Endothelial cell (in vitro differentiated cells): ENCODE measurements at places on chromosomes 11 and 22.

DNA sequence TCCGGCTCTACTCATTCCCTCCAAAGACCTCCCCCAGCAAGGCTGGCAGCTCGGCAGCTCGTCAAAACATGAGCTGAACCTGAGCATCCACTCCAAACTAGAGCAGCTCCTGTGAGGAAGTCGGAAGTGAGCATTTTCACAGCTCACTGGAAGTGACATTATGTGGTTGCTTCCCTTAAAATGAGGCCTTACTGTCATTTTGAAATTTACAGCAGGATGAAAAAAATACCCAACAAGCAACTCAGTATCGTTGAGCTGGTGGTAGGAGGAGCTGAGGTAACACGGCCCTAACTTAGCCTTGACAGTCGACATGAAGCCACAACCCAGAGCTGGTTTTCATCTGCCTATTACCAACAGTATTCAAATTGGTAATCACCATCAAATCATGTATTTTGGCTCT is 38.0 kb upstream of the ARFGAP3 start:
- DNase-seq: no peak

DNA sequence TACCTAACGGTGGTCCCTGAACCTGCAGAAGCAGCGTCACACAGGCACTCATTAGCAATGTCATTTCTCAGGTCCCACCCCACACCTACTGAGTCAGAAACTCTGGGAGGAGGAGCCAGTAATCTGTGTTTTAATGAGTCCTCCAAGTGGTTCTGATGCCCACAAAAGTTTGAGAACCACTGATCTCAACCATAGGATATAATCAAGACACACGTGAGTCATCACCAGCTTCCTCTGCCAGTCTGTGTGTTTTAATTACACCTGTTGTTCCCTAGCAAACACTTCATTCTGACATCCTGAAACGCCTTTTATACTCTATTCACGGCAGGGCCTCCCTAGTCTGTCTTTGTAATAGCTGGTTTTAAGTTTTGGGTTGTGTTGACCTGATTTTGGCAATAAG is 5.8 kb downstream of the TECTA start:
- DNase-seq: no peak

DNA sequence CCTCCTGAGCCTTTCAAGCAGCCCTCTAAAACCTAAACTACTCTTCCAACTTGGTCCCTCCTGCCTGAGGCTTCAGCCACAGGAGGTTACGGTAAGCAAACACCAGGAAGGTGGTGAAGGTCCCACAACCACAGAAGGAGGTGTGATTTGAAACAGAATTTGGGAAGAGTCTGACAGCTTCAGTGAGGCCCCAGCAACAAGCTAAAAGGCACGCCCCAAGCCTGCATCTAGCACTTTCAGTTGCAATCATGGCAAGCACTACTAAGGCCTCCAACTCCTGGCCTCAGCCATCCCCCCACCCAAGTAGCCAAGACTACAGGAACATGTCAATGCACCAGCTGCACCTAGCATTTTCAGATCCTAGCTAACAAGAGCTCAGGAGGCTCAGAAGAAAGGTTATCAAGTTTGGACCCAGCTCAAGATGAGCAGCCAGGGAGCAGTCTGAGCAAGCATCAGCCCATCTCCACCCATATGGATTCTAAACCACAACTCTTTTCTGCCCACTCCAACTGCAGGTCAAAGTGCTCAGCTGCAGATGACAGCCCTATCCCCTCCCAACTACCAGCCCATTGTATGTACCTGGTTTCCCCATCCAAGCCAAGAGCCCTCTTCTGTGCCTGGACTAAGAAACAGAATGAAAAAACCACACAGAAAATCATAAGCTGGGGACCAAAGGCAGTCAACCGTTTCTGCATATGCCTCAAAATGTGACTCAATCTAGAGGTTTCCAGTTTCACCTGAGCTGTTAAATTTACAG is 10.4 kb upstream of the AHNAK start:
- no peak for DNase-seq

- DNase-seq: no peak
Observed at GRCh38 chr11:13666708-13667107, 1.8 kb upstream of the FAR1 start.

- DNase-seq: no peak
Observed at GRCh38 chr11:68589547-68590216, 94.7 kb upstream of the GAL start.

DNA sequence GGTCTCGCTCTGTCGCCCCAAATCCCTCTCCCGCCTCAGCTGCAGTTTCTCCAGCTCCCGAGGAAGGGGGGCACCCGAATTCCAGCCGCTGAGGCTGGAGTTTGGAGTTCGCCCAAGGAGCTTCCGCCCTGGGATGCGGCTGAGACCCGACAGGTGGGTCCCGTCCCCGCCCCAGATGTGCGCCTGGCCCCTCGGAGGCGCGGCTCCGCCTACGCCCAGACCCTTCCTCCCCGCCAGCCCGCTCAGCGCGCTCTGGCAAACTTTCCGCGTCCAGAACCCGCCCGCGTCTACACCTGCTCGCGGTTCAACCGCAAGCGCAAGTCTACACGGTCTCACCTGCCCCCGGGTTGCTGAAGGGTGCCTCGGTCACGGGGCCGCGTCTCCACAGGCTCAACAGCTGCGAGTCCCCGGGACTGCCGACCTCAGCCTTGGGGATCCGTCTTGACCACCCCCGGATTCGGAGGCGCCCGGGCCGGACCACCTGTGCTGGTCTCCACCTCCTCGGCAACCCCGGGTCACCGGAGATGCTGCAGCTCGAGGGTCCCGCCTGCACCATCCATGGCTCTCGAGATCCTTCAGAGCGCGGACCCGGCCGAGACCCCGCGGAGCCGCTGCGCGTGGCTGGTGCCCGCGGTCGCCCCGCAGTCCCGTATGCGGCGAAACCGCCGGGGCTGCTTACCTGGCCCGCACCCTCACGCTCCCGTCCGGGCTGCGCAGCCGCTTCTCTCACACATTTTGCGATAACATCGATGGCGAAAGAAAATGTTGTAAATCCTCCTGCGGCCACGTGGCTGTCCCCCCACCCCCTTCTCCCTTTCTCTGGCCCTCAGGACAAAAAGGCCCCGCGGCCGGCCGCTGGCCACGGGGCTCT is 63.6 kb downstream of the NFAM1 start:
- no peak for DNase-seq

GRCh38 chr11:65744026-65744698 is 23.6 kb upstream of the RNASEH2C start:
- DNase-seq: peak; percentile 6

GRCh38 chr11:72778535-72779494 is 15.0 kb downstream of the STARD10 start:
- DNase-seq: no peak

DNA sequence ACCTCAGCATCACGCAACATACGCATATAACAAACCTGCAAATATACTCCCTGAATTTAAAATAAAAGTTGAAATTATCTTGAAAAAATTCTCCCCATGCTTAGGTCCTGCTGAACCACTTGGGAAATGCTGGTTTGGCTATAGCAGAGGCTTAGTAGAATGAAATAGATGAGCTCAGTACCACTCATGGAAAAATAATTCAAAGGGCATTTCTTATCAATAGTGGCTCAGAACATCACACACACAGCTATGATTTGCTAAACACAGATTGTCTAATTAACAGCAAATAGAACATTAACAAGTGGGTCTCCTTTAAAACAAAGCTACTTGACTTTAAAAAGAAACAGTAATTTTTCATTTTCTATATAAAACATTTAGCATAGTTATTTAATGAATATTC is 21.5 kb downstream of the ELMOD1 start:
- no peak for DNase-seq

GRCh38 chr11:36455658-36456111 is 54.4 kb downstream of the TRAF6 start:
- DNase-seq: no peak

DNA sequence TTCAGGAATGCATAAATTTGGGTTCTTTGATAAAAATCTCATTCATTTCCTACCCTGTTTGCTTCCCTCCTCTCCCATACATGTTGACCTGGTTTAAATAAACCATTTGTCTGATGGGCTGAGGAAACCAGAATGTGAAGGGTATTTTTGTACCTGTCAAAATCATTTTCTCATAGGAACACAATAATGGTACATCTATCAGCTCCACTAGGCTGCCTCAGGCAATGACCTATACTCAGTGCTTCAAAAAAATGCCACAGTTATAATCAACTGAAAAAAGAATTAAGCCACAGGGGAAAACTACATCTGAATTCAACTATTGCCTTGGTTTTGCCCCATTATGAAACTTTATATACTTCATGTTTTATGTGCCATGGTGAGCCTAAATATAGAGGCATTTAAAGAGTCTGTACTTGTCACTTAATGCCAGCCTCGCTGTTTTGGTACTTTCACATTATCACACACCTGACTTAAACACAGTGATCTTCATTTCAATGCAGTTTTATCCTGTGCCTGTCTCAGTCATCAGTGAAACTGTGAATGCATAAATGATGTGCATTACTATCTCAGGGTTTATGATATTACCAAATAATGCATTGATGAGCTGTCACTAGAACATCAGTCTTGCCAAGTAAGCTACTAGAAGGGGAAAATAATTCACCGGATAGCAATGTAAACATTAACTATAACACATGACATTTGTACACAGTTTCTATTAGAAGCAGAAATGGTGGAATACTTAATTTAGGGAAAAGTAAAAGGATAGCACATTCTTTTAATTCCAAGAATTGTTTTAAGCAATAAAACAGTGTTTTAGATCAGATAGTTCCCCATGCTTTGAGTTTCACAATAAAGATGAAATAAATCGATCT is 92.7 kb downstream of the MSANTD4 start:
- no peak for DNase-seq

GRCh38 chr11:33000181-33000580 is 15.5 kb upstream of the DEPDC7 start:
- no peak for DNase-seq

DNA sequence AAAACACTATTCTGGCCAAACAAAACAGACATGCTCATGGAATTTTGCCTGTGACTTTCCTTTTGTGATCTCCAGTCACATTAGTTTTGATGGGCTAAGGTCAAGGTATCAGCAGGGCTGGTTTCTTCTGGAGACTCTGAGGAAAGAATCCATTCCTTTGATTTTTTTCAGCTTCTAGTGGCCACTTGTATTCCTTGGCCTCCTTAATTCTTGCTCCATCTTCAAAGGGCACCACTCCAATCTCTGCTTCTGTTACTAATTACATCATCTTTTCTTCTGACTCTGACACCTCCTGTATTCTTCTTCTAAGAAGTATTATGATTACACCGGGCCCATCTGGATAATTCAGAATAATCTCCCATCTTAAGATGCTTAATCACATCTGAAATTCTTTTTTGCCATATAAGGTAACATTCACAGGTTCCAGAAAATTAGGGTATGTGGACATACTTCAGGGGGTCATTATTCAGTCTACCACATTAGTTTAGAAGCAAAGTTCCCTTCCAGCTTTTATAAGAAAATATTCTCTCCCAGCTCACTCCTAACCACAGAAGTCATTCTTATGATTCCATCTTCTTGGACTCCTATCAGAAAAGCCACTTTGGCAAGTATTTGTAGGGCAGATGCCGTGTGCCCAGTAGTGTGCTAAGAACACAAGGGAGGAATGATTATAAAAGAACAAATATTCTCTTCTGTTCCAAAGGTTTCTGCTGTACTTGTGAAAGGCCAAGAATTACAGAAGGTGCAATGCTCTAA is 56.4 kb upstream of the FSHB start:
- no peak for DNase-seq

- no peak for DNase-seq
Observed at GRCh38 chr11:6124245-6124644, 16.8 kb downstream of the OR56B4 start.

GRCh38 chr11:108589136-108589535 is 4.4 kb downstream of the EXPH5 start:
- DNase-seq: peak; percentile 9

- no peak for DNase-seq
Observed at GRCh38 chr11:127485541-127485940, 485.0 kb upstream of the KIRREL3 start.

DNA sequence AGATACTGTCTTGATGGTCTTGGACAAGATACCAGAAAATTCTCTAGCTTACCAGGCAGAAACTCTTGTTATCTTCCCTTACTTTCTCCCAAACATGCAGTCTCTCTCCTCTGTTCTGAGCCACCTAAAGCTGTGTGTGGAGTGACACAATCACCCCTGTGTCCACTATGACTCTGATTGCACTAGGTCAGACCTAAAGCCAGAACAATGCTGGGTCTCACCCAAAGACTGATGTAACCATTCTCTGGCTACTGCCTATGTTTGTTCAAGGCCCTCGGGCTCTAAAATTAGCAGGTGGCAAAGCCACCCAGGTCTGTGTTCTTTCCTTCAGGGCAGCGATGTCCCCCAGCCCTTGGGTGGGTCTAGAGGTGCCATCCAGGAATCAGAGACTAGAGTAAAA is 200.5 kb downstream of the KCNA4 start:
- DNase-seq: no peak

DNA sequence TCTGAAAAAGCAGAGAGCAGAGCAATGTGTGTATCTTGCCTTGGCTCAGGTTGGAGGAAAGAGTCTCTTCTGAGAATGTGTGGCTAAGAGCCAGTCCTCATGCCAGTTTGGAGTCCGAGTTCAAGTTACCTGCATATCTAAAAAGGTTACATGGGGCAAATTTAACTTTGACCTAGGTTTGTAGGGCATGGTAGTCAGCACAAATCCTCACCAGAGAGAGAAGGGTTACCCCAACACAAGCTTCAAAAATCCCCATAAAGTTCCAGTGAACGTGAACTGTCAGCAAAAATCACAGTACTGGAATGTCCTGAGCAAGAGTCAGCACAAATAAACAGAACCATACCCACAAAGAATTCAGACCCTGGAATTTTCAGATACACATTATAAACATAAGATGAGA is 13.8 kb downstream of the SDHD start:
- DNase-seq: no peak

GRCh38 chr11:61472282-61472681 is 36.3 kb upstream of the LRRC10B start:
- no peak for DNase-seq

- no peak for DNase-seq
Observed at GRCh38 chr22:29916007-29916544, 33.1 kb downstream of the MTMR3 start.

DNA sequence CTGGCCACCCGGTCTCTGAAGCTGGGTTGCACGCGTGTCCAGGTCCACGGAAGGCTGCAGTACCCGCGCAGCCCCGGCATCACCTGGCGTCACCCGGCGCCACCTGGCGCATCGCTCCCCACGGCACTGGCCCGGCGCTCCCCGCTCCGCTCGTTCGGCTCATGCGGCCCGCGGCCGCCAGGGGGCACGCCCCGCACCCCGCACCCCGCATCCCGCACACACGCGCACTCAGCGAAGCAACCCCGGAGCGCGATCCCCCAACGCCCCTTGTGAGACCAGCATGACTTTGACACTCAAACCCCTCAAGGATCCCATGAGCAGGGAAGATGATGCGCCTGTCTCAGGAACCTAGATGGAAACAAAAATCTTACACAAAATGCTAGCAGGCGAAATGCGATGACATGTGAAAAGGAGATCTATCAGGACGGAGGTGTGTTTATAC is 11.9 kb downstream of the B3GNT6 start:
- DNase-seq: peak; percentile 77
